Inflammatory macrophage treated with lipopolysaccharide for 1 hour (primary cell): ENCODE measurements at places on chromosomes 4 and X.
A peak's percentile ranks its signal among the peaks of the same experiment; 100 is the strongest.

DNA sequence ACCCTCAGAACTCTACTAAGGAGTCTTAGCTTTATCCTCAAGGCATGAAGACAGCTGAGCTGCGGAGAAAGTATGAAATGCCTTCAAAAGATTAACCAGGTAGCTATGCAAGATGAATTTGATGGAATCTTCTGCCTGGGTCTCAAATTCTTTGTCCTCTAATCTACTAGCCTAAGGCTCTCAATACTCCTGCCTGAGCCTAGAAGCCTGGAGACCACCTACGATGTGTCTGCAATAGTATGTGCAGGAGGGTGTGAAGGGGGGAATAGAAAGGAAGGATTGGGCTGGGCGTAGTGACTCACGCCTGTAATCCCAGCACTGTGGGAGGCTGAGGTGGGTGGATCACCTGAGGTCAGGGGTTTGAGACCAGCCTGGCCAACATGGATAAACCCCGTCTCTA is 178.2 kb upstream of the GPC4 start:
- no peak for DNase-seq

DNA sequence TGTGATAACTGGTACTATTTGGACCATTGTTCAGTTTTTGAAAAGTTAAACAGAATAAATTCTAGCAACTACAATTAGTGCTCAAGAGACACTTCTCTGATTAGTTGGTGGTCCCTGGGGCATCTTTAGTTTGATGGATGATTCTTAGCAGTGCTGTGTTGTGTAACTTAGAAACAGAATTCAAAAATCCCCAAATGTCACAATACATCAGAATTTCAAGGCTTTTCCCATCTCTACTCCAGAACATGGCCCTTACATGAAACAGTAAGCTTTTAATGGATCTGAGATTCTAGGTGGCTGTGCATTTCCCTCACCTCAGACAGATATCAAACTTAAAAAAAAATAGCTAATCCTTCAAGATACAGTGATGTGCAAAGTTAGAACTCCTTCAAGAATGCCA is 104.4 kb upstream of the CXCL13 start:
- no peak for DNase-seq

- peak; percentile 32 for DNase-seq
Observed at GRCh38 chr4:82728301-82728700, 70.3 kb downstream of the SCD5 start.

- DNase-seq = no peak
Observed at GRCh38 chr4:637536-638280, 12.3 kb downstream of the PDE6B start.

- DNase-seq = no peak
Observed at GRCh38 chr4:40804598-40804997, 54.8 kb downstream of the NSUN7 start.

GRCh38 chr4:184897895-184898294 is 72.1 kb upstream of the ACSL1 start:
- peak; percentile 77 for DNase-seq

DNA sequence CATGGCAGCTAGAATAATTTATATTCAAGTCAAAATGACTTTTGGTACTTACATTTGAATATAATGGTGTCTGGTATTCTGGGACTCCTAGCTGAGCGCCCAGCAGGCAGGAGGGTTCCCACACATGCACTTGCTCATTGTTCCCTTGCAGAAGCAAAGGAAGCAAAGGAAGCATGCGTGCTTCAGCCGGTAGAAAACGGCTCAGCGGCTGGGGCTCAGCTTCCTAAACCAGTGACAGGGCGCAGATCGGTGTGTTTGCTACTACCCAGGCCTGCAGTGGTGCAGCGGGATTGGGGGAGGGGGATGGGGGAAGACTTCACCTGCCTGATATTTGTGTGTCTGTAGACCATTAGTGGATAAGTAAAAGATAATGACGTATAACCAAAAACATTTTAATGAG is 978.3 kb upstream of the TENM3 start:
- DNase-seq = no peak

DNA sequence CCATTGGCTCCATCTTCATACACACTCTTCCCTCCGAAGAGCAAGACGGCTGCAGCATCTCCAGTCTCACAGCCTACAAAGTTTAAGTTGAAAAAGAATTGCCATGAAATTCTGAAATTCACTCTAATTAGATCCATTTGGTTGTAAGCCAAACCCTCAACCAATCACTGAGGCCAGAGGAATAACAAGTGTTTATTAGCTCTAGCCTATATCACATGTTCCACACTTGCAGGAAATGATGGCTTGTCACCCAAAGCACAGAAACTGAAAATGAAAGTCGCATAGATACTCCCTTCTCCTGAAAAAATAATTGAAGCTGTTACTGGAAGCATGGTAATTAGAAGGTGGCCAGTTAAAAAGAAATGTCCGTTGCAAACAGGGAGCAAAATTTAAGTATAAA is 1071.8 kb downstream of the CCSER1 start:
- DNase-seq = no peak

- DNase-seq = no peak
Observed at GRCh38 chr4:27881705-27882104, 1021.1 kb downstream of the STIM2 start.

DNA sequence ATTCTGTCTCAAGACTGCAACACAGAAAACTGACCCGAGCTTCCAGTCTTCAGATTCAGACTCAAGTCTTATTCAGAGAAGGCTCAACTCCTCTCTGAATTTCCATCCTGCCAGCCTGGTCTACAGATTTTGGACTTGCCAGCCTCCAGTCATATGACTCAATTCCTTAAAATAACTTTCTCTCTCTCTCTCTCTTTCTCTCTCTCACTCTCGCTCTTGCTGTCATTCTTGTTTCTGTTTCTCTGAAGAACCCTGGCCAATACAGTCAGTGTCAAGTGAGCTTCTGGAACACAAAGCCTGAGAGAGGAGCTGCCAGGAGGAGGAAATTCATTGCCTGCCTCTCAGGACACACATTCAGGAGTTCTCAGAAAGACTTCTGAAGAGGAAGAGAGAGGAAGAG is 154.9 kb downstream of the PARM1 start:
- no peak for DNase-seq

DNA sequence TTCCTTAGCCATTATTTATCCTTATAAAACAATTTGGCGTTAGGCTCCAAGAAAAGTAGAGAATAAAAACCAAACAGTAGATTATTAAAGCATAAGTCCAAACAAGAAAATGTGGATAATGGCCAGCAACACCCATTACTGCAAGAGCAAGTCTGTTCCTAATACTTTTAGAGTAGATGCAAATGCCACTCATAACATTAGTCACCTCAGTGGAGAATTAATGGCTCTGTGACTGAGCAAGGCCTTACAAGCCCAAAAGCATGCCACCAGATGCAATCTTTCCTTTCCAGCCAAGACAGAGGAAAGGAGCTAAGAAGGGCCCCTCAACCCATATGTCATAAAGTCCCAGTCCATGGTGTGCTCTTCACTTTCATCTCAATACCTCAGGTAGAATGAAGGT is 373.8 kb downstream of the OPHN1 start:
- no peak for DNase-seq

GRCh38 chrX:15242899-15243555 is 26.9 kb downstream of the ASB9 start:
- peak; percentile 72 for DNase-seq

DNA sequence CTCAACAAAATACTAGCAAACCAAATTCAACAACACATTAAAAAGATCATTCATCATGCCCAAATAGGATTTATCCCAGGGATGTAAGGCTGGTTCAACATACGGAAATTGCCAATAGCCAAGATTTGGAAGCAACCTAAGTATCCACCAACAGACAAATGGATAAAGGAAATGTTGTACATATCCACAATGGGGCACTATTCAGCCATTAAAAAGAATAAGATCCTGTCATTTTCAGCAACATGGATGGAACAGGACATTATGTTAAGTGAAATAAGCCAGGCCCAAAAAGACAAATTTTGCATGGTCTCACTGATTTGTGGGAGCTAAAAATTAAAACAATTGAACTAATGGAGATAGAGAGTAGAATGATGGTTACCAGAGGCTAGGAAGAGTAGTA is 82.0 kb upstream of the FAM241A start:
- DNase-seq = no peak

- no peak for DNase-seq
Observed at GRCh38 chrX:56503941-56504673, 59.3 kb upstream of the UBQLN2 start.

GRCh38 chr4:8181119-8181518 is 18.0 kb upstream of the SH3TC1 start:
- no peak for DNase-seq

- DNase-seq = no peak
Observed at GRCh38 chrX:135977611-135978010, 3.8 kb upstream of the MMGT1 start.

GRCh38 chr4:96227515-96227914 is 387.6 kb downstream of the PDHA2 start:
- DNase-seq = no peak

DNA sequence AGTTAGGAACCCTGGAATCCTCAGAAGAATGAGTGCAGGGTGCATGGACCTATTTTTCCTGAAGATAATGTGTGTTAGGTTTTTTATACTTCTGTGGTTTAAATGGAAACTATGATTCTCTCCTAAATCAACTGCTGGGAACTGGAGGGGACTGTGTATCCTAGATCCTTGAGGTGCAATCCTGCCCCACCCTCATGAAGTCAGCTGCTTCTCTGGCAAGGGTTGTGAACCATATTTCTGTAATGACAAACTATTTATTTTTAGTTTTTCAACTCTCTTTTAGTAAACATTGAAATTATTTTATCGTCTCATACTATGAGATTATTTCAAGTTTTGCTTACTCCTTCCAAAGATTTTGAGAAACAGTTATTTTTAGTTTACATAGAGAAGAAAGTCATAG is 25.8 kb upstream of the VEGFC start:
- DNase-seq = no peak
